Non-pigmented ciliary epithelial cell (primary cell): ENCODE measurements at places on chromosomes 1 and 21.

- no peak for DNase-seq
Measured at GRCh38 chr1:45934947-45935346, 131.5 kb downstream of the MAST2 start.

DNA sequence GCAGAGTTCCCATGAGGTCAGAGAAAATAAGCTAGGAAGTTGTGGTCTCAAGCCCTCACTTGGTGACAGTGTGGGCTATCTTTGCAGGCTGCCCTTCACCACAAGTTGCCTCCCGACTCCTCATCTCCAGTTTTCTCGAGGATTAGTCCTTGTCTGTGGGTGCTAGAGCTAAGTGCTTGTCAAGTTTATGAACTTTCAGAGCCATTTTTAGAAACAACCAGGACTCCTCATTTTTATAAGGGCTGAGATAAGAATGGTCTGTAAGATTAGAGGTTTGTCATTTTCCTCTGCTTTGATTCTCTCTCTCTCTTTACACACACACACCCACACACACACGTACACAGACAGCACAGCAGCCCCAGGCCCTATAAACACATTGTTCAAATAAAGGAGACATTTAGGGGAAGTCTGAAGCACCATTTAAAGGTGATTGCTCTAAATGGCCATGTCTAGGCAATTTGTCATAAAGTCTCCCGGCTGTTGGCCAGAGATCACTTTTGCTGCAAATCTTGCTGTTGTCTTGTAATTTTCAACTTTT is 127.2 kb downstream of the LACTBL1 start:
- no peak for DNase-seq

DNA sequence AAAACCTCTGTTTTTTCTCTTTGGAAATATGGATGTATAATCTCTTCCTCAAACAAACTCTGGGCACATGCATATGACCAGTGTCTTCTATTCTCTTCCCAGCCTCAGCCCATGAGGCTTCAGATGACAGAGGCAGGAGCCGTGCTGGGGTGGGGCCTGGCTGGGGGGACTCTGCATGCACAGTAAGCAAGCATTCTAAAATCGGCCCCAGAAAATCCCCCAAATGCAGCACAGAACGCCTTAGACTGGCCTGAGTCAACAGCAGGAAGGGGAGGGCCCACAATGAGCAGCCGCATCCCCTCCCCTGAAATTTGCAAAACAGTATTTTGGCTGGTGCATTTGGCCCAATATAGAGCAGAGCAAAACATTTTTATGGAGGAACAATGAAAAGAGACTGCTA is 47.8 kb downstream of the ITPKB start:
- DNase-seq, result no peak

- DNase-seq, result no peak
Measured at GRCh38 chr1:32104127-32104526, 3.7 kb upstream of the KPNA6 start.

DNA sequence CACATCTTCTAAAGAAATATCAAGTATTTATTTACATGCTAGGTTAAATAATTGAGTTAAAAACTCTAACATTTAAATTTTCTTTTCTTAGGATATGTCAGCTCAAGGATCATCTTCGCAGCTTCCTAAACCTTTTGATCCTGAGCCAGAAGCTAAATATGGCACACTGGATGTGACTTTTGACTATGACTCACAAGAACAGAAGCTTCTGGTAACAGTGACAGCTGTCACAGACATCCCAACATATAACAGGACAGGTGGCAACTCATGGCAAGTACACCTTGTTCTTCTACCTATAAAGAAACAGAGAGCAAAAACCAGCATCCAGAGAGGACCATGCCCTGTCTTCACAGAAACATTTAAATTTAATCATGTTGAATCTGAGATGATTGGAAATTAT is 132.7 kb upstream of the SERTAD4 start:
- no peak for DNase-seq

DNA sequence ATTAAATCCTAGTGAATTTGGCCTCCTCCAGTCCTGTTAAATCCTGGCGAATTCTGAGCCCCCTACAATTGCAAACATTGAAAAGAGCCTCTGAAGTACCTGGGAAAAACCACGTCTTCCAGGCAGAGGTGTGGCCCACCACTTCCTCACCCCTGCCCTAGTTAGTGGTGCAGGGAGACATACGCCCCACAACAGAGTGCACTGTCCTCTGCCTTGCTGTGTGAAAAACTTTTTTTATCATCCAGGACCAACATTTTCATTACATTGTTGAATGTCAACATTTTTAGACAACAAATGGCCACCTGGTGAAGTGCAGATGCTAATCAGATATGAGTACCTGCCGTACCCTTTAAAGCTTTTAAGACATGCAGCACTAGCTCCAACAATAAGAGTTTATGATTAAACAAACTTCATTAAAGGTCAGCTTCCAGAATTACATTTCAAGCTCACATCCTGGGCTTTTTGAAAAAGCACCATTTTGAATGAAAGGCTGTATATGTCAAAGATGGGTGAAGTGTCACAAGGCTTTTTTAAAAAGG is 13.6 kb upstream of the TMPRSS2 start:
- no peak for DNase-seq

- DNase-seq, result no peak
Measured at GRCh38 chr1:237133921-237134320, 91.9 kb downstream of the RYR2 start.

DNA sequence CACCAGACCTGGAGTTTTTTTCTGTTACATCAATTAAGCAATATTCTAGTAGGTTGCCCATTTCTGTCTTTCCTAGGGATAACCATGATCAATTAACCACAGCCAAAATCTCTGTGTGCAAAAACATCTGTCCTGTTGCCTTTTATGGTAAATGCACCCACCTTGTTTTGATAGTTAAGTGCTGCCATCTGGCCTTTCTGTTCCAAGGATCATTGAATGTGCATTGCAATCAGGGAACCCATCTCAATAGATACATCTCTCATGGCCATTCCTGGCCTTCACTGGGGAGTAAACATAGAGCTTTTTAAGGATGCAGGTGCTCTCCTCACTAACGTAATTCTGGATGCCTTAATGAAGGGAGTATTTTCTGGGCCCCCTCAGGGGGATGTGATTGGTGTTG is 111.8 kb upstream of the KIAA1614 start:
- no peak for DNase-seq

GRCh38 chr1:208183977-208184911 is 59.9 kb downstream of the PLXNA2 start:
- no peak for DNase-seq

DNA sequence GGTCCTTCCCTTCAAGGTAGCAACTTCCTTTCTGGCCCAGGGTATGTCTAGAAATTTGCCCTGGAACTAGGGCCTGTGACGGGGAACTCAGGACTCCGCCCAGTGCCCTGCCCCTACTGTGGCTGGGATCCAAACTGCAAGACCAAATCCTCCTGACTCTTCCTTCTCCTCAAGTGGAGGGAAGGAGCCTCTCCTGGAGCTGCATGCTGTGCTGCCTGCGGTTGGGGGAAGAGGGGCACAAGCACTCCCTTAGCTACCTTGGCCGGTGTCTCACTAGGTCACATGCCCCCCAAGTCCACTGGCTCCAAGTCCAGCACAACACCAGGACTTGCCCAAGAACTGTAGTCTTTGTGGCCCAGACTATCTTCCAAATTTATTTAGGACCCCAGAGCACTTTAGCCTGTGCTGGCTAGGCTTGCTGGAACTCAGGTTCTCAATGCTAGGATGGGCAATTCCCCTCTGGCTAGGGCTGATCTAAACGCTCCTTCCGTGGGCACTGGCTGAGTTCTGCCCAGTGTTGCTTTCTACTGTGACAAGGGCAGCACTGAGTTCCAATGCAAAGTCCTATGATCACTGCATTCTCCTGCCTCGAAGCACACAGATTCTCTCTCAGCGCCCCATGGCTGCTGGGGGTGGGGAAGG is 12.2 kb downstream of the ADSS2 start:
- DNase-seq, result no peak

DNA sequence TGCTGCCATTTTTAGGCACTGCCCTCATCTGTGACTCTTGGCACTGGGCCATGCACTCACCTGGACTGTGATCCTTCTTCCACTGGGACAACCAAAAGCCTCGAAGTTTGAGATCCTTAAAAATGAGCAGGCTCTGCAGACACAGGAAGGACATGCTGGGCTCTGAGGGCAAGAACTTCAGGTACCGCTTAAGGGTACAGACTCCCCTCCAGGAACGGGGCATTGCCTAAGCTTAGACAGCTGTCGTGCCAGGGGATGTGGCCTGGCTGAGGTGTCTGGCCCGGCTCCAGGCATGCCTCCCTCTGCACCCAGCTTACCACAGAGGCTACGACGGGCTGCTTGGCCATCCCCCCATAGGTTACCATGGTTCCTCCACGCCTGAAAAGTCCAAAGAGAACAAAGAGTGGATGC is 14.2 kb upstream of the SRSF4 start:
- DNase-seq, result no peak

GRCh38 chr1:116832308-116832931 is 77.3 kb upstream of the PTGFRN start:
- no peak for DNase-seq

DNA sequence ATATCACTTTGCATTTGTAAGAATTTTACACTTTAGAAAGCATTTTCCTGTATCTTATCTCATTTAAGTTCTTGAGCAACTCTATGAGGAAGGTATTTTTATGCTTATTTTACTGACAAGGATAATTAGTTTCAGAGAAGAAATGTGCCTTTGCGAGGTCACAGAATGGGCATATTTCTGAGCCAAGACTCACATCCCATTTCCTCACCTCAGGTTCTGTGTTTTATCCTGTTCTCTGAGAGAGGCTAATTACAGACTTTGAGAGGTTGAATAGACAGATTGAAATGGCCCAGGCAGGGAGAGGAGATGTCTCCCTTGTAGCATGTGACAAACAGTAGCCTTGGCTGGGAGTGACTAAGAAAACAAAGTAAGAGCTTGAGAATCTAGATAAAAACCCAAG is 39.1 kb upstream of the ZC3H11B start:
- no peak for DNase-seq

DNA sequence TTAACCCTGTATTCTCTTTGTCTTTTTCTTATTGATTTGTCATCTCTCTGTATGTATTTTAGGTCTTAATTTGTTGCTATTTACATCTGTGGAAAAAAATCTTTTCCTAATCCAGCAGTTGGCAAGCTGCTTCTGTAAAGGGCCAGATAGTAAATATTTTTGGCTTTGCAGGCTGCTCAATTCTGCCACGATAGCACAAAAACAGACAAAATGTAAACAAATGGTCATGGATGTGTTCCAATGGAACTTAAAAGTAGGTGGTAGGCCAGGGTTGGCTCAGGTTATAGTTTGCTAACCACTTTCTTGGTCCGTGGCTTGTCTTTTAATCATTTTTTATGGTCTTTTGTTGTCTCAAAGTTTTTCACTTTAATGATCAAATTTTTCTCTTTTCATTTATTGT is 371.8 kb downstream of the HHAT start:
- DNase-seq, result no peak

DNA sequence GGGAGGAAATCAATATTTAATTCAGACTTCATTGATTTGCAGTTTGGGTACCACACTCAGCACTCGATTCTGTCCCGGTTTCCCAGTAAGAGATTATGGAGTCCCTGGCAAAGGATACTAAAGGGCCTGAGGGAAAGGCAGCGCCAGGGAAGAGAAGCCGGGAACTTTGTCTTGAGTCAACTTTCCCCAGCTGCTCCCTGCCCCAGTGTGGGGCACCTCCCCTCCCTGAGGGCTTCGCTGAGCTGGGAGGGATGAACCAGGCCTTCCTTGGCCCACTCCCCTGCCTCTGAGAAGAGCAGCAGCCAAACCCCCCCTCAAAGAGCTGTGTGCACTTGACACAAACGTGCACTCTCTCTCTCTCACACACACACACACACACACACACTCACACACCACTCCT is 32.6 kb downstream of the OPTC start:
- DNase-seq, result no peak

GRCh38 chr1:98428864-98429263 is 232.7 kb upstream of the SNX7 start:
- DNase-seq, result no peak

GRCh38 chr1:31931593-31932225 is 6.5 kb downstream of the PTP4A2 start:
- no peak for DNase-seq

- DNase-seq, result no peak
Measured at GRCh38 chr1:110262846-110263631, 52.9 kb downstream of the KCNC4 start.

DNA sequence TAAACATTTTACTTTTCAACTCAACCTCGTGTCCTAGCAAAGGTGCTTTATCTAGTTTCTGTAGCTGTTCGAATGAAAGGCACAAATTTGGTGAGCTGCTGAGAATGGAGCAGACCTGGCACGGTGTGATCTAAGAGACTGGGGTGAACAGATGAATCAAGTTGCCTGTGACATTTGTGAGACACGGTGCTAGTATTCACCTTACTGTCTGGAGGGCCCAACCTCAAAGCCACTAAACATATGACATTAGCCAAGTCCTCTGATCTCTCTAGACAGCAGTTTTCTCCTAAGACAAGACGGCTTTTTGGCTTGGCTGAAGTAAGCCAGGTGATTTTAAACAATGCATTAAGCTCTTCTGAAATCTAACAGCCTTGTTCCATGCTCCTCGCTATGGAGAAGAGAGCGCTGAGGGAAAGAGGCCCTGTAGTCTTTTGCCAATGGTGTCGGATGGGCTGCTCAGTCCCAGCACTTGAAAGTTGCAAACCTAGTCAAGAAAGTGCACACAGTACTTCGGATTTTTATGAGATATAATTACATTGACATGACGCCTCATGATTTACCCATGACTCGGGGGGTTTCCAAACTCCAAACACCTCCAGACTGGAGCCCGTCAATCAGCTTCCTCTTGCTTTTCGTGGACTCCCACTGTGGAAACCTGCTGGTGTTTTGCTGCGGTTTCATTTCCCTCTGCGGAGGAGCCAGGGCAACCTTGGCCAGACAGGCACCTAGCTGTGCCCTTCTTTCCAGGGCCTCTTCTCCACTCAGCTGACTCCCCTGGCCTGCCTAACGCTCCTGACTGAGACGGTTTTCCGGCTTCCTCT is 794 bp upstream of the TOR3A start:
- no peak for DNase-seq
